Sciatic nerve (tissue), 2 donors: ENCODE measurements at places on chromosomes 11 and 22.
A peak's percentile ranks its signal among the peaks of the same experiment; 100 is the strongest.

- DNase-seq = no peak
These were observed 180.5 kb downstream of the MIAT start for GRCh38 chr22:26837784-26838470.

- DNase-seq = no peak
These were observed 27.0 kb downstream of the CSTF3 start for GRCh38 chr11:33134276-33134675.

GRCh38 chr11:94653561-94653960, 86.4 kb downstream of the PIWIL4 start:
- DNase-seq = no peak

DNA sequence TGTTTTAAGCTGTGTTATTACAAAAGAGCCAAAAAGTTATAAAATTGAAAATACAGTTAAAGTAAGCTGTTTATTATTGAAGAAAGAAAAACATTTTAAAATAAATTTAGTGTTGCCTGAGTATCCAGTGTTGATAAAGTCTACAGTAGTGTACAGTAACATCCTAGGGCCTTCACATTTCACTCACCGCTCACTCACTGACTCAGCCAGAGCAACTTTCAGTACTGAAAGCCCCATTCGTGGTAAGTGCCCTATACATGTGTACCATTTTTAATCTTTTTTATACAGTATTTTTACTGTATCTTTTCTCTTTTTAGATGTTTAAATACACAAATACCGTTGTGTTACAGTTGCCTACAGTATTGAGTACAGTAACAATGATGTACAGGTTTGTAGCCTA, 35.0 kb downstream of the POLD3 start:
- no peak for DNase-seq

- no peak for DNase-seq
These were observed 110.9 kb downstream of the RASSF10 start for GRCh38 chr11:13119941-13120520.

DNA sequence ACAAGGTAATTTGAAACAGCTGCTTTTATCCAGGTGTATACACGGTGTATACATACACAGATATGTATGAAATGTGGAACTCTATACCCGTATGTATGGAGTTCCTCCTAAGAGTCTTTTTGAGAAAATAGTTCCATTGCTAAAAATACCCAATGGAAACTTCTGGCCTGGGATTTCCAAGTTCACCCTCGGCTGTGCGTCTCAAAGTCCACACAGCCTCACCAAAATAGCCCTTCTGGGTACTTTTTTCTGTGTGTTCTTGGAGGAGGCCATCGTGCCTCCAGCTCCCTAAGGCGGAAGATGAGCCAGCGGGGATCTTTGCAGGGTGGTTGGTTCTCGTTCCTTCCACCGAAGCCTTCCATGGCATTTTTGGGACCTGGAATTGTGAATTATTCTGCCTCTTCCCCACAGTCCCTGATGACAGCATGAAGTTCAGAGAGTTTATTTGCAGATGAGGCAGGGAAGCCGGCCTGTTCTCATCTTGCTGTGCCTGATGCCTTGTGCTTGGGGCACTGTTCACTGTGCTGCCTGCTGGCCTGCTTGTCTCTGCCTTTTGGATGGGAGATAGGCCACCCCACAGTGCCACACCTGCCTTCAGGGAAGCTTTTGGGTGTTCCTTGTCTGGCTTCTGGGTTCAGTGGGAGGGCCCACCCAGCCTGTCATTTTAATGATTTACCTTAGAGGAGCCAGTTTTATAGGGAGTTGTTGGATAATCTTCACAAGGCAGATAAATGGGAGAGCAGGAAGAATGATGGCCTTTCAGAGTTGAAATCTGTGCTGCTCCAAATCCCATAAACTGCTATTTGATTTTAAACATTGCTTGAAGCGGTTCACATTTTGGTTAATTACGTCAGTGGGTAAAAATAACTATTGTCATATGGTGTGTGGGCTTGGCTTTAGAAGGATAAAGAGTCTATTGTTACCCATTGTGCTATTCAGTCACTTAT, 112.7 kb upstream of the OR4B1 start:
- DNase-seq = no peak

GRCh38 chr11:68469642-68470041, 9.1 kb downstream of the PPP6R3 start:
- DNase-seq = no peak

- peak; percentile 84 for DNase-seq
These were observed 16.2 kb downstream of the LRRC32 start for GRCh38 chr11:76654298-76654851.

- no peak for DNase-seq
These were observed 1120.7 kb downstream of the LRRC4C start for GRCh38 chr11:40338739-40339138.

DNA sequence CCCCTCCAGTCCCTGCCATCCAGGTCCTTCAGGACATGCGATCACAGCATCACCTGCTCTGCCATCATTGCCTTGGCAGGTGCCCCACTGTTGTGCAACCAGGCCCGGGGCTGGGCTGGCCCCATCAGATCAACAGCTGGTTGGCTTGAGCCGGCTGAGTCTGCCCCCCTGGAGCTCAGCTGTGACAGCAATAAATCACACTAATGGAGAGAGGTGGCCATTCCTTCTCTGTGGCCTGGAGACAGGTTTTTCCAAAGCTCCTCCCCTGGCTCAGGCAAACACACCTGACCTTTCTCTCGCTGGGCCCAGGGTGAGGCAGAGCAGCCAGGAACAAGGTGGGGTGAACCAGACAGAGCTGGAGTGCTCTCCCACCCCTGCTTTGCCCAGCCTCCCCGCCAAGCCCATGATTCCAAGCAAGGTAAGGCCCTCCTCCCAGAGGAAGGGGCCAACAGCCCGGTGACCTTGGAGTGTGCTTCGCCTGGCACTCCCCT, 8.9 kb upstream of the FXYD2 start:
- DNase-seq = peak; percentile 54

DNA sequence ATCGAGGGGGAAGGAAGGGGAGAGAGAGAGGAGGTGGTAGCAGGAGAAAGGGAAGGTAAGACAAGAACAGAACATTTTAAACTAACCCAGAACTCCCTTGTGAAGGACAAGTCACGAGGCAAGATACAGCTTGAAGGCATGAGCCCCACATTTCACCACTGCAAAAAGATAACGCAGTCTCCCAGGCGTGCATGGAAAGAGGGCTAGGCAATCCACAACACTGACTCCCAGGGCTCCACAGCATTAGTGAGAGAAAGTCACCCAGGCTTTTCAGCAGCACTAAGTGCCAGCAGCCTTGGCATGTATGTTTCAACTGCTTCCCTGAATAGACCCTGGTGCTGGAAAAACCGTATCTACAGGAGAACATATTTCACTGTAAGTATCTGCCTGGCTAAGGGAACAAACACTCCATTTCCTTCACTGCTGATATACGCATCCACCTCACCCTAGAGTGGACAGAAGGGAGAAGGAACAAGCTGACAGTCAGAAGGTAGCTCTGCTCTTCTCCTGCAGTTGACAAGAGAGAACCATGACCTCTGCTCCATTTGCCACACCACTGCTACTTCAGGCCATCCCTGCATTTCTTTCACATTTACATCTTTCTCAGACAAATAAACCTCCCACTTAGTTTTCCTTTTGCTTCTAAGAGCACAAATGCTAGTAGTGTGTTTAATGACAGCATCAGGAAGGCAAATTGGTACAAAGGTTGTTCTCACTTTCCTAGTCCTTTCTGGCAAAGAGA, 87.9 kb downstream of the AMBRA1 start:
- no peak for DNase-seq

GRCh38 chr22:39818094-39818493, 75.5 kb downstream of the ENTHD1 start:
- DNase-seq = no peak

- no peak for DNase-seq
These were observed 97.2 kb upstream of the CEP126 start for GRCh38 chr11:101817581-101817980.

DNA sequence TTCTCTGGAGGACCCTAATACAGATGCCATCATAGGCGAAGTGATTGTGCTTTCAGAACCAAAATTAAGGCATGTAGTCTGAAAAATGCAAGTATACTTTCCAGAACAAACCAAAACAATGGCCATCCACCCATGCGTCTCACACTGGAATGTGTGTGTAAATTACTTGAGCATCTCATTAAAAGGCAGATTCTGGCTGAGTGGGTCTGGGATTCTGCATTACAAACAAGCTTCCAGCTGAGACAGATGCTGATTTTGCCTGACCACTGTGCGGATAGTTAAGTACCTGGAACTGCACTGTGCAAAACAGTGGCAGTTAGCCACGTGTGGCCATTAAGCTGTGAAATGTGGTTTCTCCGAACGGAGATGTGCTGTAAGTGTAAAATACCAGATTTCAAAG, 26.2 kb downstream of the RRP7A start:
- DNase-seq = no peak
